ENCODE measurements at places on chromosomes 5 and 9. TPM values are rescaled to one million over a fixed set of nuclear protein-coding genes. Genes with fewer than 3 reads are reported as not detected.

The NIM1K gene
- 6.3 TPM for total RNA-seq

The ROPN1L gene
- total RNA-seq: 3.2 TPM

The PDGFRB gene
- 37.9 TPM for total RNA-seq

The LCN12 gene
- total RNA-seq: 0.36 TPM

GRCh38 chr5:133792024-133792423 lies 176.4 kb downstream of the C5orf15 start:
- no peak for DNase-seq

DNA sequence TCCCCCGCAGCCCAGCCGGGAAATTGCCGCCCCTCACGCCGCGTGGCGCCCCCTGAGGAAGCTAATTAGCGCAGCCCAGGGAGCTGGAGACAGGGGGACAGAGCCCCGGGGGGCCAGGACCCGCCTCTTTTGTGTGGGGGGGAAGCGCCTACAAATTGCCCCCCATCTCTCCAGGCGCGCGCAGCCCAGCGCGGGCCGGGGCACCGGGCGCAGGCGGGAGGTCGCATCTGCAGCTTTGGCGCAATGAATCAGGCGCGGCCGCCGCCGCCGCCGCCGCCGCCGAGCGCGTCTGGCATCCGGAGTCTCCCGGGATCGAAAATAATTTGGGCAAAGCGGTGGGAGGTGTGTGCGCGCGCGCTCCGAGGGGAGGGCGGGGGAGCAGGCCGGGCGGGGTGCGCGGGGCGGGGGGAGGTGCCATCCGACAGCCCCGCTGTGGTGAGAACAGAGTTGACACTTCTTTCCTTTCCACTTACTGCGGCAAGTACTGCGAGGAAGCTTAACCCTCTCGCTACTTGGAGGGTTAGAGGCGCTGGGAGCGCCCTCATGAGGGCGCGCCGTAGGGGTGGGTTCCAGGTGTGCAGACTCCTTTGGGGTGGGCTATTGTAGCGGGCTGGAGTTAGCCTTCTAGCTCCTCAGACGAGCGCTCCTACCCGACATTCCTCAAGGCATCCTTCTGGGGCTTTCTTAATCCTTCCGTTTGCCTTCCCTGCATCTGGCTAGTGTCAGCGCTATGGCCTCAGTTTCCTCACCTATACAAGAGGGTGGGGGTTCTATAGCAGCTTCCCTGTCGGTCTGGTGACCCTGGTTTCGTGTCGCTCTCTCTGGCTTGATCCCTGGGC lies 63.1 kb downstream of the CXXC5 start:
- peak; percentile 81 for DNase-seq

- no peak for DNase-seq
These were observed 31.9 kb downstream of the CAMK4 start for GRCh38 chr5:111256128-111256527.

DNA sequence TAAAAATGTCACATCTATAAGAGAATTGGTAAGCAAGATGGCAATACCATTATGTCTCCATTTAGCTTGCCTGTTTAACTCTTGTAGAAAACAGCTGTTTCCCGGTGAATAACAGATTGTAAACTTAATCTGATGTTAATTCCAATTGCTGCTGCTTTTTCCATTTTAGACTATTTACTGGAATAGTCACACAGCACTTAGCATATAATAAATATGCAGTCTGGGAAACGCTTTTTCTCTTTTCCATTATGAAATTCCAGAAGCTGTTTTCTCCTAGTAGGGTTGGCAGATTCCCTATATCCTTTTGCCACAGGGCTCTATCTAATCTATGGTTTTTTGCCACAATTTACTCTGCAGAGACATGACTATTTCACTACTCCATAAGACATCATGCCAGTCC lies 148.0 kb downstream of the CEMIP2 start:
- DNase-seq: no peak

DNA sequence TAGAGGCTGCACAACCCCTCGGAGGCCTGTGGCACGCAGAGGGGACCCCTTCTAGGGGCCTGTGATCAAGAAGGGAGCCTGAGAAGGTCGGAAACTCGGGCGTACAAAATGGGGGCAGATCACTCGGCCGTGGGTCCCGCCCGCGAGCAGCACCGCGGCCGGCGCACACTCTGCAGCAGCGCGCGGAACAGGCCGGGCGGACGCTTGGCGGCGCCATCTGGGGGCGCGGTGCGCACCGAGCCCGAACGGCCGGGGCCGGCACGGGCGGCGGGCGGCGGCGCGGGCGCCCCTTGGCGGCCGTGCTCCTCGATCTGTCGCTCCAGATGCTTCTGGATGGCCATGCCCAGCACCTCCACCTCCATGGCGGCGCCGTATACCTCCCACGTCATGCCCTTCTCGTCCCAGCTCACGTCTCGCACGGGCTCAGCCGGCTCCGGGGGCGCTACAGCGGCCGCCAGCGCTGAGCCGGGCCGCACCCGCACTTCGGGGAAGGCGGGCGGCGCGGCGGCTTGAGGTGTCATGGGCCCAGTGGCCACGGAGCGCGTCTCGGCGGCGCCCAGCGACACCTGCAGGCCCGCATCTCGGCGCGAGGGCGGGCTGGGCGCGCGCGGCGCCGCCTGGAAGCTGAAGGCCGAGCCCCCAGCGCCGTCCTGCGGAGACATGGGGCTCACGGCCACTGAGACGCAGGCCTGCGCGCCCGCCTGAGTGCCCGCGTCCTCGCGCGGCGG lies 13.1 kb downstream of the GPRIN1 start:
- no peak for DNase-seq

DNA sequence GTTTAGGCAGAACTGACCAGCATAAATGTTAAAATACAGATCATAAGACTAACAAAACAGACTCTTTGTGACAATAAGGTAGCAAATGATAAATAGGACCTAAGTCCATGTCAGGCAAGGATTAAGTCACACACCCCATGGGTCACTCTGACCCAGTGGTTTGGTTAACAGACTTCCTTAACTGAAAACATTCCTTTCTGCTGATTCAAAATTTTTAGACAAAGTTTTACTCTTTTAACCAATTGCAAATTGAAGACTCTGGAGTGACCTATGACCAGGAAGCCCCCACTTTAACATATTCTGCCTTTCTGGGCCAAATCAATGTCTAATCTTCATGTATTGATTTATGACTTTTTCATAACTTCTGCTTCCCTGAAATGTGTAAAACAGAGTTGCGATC lies 4.9 kb upstream of the NXNL2 start:
- no peak for DNase-seq

DNA sequence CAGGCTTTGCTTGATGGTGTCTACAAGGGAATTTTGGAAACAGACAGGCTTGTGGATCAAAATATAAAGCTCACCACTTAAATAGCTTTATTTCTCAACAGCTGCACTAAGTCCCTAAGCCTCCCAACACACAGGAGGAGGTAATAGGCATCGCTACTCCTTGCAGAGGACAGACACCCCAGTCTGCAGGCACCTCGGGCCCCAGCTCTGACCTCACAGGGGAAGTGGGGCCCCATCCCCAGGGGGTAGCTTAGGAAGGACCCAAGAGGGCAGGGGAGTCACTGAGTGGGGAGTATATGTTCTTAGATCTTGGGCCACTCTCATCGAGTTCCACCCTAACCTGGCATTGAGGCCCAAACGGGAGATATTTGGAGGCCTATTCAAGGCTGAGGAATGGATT lies 66.7 kb upstream of the XPA start:
- no peak for DNase-seq

DNA sequence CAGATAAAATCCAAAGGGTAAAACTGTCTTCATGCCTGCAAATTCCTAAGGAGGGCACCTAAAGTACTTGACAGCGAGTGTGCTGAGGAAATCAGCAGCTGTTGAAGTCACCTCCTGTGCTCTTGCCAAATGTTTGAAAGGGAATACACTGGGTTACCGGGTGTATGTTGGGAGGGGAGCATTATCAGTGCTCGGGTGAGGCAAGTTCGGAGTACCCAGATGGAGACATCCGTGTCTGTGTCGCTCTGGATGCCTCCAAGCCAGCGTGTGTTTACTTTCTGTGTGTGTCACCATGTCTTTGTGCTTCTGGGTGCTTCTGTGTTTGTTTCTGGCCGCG lies 727 bp upstream of the ADRB2 start:
- DNase-seq: no peak

DNA sequence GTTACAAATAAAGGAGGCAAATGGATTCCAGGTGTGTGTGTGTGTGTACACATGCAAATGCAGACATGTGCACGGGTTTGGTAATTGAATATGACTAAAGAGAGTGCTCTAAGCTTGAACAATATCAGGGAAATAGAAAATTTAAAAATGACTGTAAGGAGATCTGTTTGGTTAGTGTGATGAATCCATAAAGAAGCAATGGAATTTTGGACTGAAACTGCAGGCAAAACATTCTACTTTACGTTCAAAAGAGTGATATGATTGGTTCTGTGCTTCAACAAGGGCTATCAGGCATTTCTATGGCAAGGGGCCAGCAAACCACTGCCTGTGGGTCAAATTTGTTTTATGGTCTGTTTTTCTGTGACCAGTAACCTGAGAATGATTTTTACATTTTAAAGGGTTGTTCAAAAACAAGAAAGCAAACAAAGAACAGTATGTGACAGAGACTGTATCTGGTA lies 332.8 kb upstream of the KLF9 start:
- no peak for DNase-seq

DNA sequence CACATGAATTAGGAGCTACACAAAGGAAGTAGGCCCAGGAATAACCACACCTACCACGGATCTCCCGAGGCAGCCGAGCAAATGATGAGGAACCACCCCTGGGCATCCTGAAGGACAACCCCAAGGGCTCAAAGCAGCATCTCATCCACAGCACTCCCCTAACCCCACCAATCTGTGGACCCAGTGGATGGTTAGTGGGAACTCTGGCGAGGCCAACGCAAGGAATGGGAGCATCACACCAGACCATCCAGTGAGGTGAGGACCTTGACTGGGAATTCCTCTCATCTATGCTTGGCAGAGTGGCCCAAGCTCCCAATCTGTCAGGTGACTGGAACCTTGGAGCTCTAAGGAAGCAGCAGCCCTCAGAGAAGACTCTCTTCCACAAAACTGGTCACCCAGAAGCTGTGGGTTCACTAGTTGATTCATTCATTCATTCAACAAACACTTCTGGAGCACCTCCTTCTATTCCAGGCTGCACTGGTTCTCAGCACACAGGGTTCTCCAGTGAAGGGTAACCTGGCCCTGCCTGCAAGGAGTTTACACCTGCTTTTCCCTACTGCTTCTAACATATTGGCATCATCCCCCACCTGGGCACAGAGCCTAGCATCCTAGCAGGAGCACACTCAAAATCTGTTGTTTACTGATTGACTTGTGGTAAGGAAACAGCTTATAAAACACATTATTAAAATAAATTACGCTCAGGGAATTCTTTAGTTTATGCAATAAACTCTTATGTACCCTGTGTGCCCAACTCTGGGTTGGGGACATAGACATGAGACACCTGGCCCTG lies 4.9 kb downstream of the ACSL6 start:
- DNase-seq: peak; percentile 40

DNA sequence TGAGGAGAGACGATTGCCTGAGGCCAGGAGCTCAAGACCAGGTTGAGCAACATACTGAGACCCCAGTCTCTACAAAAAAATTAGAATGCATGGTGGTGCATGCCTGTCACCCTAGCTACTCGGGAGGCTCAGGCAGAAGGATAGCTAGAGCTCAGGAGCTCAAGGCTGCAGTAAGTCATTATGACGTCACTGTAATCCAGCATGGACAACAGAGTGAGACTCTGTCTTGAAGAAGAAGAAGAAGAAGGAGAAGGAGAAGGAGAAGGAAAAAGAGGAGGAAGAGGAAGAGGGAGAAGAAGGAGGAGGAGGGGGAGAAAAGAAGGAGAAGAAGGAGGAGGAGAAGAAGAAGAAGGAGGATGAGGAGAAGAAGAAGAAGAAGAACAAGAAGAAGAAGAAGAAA lies 519.1 kb downstream of the CDH9 start:
- no peak for DNase-seq

GRCh38 chr5:170503990-170504596 lies at the start of gene KCNIP1:
KCNIP1 (plus strand) TSS chr5:170504020.
- peak; percentile 53 for DNase-seq

GRCh38 chr5:95446560-95447221 lies 55.5 kb downstream of the FAM81B start:
- no peak for DNase-seq

Measured in cerebellum (tissue), 4 donors.